Stimulated activated CD4-positive, alpha-beta T cell treated with anti-CD3 and anti-CD28 coated beads, Interleukin-1b, Interleukin-23, amount 100 ng/mL, for 1 hour (primary cell): ENCODE measurements at places on chromosomes 2 and 18.

DNA sequence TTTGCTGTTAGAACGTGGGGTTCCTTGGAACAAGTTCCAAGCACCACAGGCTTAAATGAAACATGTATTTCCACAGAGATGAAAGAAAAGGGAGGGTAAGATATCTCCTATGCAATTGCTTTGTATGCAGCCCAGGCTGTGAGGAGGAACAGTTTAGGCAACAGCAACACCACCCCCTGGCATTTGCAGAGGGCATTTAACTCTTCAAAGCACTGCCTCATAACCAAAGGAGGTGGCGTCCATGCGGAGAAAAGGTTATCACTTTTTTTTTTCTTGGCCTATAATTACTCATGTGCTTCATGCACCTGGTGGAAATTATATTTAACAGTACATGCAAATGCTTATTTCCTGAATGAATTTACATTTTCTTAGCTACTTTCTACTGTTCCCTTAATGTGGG, 286.0 kb downstream of the LPIN1 start:
- DNase-seq = no peak

- no peak for DNase-seq
Measured at GRCh38 chr2:20897047-20897446, 74.1 kb upstream of the LDAH start.

GRCh38 chr2:11729362-11730212, 16.8 kb upstream of the LPIN1 start:
- DNase-seq = no peak

GRCh38 chr2:149489452-149489851, 98.1 kb downstream of the MMADHC start:
- DNase-seq = no peak

DNA sequence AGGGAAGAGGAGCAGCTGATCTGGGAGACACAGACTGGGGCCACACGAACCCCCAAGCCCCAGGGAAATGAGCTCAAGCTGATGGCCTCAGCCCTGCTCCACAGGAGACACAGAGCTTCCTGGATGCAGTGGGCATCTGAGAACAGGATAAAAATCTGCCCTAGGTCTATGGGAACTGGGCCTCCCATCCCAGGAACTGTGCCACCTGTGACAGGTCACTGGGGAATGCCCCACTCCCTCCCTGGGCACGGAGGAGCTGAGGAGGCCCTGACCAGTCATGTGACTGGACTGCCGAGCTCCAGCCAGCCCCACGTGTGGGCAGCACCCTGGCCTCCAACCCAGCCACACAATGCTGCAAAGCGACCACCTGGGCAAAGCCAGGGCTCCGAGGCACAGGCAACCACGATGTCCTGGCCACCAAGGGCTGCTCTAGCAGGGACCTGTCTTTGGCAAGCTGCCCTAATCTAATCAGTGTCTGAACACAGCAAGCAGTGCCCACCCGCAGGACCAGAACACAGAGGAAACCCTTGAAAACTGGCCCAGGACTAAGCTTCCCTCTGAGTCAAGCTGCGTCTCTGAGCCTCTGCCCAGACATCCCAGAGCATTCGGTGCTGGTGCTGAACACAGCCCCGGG, 57.8 kb upstream of the ID2 start:
- DNase-seq = no peak
